Fibroblast of lung (primary cell): ENCODE measurements at places on chromosomes 1 and 21.

DNA sequence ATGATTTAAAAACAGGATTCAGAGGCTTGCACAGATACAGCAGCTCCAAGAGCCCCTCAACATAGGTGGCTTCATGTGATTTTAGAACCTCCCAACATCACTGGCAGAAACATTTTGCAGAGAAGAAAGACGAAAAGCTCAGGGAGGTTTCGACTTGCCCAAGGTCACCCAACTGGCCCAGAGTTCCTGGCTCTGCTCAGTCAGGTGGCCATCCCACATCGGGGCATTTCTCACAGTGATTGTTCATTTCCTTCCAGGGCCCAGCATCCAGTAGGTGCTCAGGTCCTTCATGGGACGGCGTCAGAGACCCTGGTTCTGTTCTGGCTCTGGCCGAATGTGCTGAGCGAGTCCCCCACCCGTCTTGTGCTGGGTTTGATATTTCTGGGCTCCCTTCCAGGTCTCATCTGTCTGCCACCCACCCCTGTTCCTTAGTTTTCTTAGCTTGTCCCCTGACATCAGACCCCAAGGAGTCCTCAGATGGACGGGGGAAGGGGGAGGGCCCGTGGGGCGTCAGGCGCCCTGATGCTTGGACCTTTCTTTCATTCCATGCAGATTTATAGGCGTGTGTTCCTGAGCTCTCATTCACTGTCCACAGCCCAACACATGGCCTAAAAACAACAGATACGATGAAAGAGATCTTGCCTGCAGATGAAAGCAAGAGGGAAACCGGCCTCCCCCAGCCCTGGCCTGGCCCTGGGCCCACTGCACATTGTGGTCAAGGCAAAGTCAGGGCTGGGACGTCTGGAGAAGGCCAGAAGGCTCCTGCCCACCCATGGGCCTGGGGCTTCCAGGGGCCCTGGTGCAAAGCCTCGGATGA is 123.1 kb upstream of the ZBTB40 start:
- no peak for DNase-seq

DNA sequence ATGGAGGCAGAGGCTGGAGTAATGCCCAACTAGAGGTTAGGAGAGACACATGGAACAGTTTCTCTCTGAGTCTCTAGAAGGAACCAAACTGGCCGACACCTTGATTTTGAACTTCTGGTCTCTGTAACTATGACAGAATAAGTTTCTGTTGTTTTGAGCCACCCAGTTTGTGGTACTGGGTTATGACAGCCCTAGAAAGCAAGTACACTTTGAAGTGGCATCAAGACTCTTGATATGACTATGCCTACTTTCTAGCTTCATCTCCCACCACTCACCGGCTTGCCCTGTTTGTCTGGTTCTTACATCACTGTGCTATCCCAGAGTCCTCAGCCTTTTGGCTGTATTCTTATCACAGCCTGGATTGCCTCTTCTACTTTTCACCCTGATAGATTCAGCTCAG is 230.3 kb upstream of the USP24 start:
- no peak for DNase-seq

DNA sequence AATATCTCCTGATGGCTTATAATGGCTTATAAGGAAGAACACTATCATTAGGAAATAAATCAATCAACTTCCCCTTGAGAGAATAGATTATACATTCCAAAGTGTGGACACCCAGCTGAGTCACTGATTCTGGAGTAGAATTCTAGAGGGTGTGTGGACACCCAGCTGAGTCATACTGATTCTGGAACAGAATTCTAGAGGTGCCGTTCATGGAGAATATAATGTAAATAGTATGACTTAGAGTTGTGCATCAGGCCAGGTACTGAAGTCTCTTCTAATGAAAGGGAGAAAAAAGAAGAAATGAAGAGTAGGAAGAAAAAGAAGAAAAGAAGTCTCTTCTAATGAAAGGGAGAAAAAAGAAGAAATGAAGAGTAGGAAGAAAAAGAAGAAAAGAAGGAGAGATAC is 2.4 kb upstream of the USP33 start:
- peak; percentile 79 for DNase-seq

- DNase-seq: peak; percentile 11
These were observed 43.7 kb downstream of the KIF21B start for GRCh38 chr1:200979574-200980451.

- DNase-seq: no peak
These were observed 108.5 kb upstream of the LRRC7 start for GRCh38 chr1:69459244-69459643.

DNA sequence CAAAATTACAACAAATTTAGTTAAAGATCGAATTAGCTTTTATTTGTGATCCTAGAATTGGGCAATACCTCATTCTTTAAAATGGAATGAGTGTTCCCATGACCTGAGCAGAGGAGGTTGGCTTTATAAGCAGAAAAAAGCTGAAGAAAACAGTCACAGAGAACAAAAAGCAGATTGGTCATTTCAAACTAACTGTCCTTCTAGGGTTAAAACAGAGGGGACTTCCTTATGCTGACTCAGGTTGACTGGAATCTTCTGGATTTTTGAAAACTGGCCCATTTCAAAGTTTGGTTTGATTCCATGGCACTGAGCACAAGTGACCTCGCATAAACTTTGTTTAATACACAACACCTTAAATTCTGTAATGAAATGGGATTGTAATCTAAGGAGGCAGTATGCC is 17.6 kb downstream of the NFASC start:
- peak; percentile 81 for DNase-seq

- no peak for DNase-seq
These were observed 345.1 kb downstream of the LMO4 start for GRCh38 chr1:87673748-87674147.

DNA sequence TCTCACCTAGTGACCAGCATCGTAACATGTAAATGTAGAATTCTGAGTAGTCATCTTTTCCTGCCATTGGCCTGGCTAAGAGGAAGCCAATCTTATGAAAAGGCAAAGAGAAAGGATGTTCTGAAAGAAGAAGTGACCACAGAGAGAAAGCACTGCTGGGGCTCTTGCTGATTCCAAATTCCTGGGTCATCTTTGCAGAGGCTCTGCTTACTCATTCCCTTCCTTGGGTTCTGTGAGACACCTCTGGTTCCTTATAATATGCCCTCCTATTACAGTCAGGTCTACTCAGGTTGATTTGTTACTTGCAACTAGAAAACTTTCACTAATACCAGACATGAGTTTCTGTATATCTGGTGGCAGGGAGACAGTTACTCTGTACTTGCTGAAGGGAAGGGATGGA is 198.8 kb upstream of the C8B start:
- no peak for DNase-seq

- DNase-seq: no peak
These were observed 20.7 kb downstream of the NR5A2 start for GRCh38 chr1:200048244-200048643.

GRCh38 chr1:239816081-239816782 is 275.5 kb upstream of the FMN2 start:
- DNase-seq: peak; percentile 77

- peak; percentile 30 for DNase-seq
These were observed 273.6 kb downstream of the RRAGC start for GRCh38 chr1:38585971-38586370.

DNA sequence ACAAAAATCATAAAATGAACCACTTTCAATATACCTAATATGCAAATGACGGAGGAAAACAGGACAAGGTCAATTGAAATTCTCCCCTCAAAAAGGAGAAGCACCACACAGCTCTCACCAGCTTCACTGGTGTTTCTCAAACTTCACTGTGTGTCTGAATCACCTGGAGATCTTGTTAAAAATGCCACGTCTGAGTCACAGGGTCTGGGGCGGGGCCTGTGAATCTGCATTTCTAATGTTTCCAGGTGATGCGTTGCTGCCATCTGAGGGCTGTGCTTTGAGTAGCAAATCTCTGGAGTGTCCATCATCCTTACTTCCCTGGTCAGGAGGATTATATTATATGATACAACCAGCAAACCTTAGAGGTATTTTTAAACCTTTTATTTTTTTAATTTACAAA is 9.0 kb downstream of the CLDN19 start:
- no peak for DNase-seq

- DNase-seq: no peak
These were observed at the start of gene BMP8A for GRCh38 chr1:39491146-39491921. BMP8A (plus strand) TSS chr1:39491636; CDS start chr1:39491992, 356 bp downstream.

DNA sequence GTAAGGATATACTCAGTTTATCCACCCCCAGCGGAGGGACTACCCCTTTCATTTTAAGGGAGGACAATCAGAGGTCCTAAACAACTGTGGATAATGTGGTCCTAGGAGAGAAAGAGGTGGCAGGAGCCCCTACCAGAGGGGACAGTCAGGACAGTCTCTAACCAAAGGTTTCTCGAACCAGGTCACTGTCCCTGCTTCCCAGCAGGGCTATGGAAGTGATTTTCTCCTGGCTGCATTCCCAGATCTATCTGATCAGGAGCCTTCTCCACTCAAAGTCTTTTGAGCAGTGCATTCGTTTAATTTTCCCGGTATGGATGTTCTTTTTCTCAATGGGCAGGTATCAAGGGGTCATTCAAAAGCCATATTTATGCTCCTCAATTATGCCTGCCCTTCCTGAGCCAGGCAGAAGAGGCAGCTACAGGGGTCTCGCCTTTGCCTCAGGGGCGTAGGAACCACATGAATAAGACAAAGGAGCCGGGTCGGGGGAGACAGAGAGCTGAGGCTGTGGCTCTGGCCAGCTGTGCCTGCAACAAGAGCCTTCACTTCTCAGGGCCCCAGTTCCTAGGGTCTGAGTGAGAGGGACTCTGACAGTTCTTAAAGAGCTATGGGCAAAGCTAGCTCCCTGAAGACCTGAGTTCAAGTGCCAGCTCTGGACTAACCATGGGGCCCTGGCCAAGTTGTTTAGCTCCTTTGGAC is 62.5 kb upstream of the DMRTB1 start:
- no peak for DNase-seq

- DNase-seq: peak; percentile 48
These were observed 748.9 kb downstream of the PLA2G4A start for GRCh38 chr1:187577610-187578009.

DNA sequence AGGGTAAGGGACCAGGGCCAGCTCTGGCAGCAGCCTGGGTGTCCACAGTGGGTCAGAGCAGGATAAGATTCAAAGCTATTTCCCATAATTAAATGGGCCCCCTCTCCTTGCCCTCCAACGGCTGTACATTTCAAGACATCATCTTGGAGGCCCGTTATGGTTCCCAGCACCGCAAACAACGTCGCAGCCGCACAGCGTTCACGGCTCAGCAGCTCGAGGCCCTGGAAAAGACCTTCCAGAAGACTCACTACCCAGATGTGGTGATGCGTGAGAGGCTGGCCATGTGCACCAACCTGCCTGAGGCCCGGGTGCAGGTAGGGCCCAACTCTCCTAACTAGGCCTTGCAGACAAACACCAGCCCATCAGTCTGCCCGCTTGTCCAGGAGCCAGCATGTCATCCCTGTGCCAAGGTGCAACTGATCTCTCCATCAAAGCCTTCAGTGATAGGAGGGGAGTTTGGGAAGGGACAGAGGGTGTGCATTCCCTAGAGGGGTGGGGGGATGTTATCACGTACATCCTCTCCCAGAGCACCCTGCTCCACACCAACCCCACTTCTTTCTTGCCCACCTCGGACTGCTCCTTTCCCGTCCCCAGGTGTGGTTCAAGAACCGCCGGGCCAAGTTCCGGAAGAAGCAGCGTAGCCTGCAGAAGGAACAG is 20.8 kb downstream of the DMBX1 start:
- DNase-seq: no peak

- DNase-seq: no peak
These were observed 61.9 kb downstream of the KIAA0040 start for GRCh38 chr1:175130649-175131045.

DNA sequence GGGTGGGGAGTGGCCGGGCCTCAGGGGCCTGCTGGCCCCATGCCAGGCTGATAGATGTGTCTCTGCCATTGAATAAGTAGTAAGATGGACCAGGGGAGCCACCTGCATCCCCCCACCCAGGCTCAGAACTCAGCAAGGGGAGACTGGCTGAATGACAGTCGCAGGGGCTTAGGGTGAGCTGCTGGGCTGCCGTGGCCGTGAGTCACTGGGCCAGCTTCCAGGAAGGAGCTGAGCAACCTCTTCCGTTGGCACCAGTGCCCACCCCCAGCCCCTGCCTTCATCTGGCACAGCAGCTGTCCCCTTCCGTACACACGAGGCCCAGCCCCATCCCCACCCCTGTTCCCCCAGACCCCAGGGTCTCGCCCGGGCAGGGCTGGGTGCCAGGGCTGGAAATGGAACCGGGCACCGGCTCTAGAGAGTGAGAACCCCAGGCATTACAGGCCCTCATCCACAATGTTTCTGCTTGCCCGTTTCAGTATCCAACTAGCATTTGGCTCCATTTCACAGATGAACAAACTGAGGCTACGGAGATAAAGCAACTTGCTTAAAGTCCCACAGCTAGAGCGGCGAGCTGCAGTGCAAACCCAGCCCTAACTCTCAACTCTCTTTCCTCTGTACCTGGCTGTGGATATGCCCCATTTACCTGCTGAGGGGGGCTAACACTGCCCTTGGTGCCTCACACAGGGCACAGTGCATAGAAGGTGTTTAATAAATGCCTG is 10.2 kb downstream of the WNT4 start:
- DNase-seq: peak; percentile 74

DNA sequence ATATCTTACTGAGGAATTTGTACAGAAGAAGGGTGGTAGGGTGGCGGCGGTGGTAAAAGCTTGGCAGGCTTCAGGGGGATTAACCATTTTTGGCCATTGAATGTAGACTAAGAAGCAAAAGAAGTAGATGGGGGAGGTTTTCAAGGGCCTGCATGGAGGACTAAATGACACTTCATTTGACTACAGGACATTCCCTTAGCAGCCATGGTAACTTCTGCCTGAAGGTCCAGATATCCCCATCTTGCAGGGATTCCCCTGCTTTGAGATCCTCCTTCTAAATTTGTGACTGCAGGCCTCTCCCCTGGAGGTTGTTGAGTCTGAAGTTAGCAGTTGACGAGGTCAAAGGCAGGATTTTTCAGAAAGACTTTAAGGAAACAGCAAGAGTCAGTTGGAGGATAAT is 4.8 kb downstream of the VASH2 start:
- no peak for DNase-seq

DNA sequence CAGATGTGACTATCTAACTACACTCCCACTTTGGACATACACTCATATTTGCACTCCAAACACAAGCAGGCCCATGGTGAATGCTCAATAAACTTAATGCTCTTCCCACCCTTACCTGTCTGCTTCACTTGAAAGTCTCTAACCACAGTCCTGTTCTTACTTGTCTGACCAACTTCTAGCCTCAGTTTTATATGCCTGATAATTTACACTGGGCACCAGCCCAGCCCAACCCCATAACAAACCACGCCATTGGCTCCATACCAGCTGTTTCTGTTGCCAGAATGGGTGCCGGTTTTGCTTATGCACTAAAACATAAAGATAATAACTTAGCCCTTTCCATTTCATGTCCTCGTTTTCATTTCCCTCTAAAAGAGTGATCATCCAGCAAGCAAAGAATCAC is 395.4 kb downstream of the NTNG1 start:
- peak; percentile 12 for DNase-seq

- no peak for DNase-seq
These were observed 58.7 kb downstream of the RUNX3 start for GRCh38 chr1:24871306-24871901.

DNA sequence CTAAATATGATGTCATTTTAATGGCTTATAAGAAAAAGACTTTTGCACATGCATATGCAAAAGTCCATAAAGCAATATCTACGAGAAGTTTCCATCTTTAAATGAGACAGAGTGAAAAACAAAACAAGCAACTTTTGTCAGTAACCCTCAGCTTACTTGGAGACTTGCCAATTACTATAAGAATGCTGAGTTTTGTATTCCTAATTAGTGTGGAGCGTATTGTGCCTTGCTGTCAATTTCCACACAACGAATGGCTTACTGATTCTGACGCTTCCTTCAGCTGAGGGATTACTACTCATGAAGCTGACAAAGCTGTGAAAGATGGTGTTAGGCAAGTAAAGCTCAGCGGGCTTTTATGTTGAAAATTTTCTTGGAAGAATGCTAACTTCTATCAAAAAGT is 440.4 kb upstream of the ADAMTS5 start:
- no peak for DNase-seq

- peak; percentile 92 for DNase-seq
These were observed 49.8 kb downstream of the KCNT2 start for GRCh38 chr1:196558411-196558810.
